ENCODE measurements at places on chromosomes 3 and 15.

DNA sequence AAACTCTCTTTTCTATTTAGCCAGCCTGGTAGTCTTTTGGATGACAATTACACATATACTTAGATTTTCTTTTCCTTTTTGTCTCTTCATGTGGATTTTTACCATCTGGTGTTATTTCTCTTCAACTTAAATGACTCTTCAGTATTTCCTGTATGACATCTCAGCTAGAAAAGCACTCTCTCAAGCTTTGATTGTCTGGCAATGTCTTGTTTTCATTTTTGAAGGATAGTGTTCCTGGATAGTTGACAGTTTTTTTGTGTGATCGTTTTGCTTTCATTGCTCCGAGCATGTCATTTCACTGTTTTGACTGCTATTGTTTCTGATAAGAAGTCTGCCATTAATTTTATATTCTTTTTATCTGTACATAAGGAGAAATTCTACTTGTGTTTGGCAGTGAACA, 766.4 kb downstream of the AGBL1 start:
- no peak for DNase-seq

DNA sequence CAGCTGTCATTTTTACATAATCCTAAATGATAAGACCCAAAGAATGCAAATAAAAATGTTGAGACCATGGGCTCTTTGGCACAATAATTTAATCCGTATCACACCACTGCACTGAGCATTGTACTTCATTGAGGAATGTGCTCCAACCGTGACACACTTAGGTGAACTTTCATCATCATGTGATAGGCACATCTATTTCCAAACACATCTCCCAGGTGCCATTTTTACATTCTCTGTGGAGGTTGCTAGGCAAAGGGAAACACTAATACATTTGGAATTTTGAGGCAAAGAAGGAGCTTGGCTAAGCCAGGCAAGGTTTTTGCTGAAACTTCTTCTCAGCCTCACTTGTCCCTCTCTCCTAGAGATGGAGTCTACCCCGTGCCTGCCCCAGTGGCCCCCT, 68.7 kb downstream of the LRTM1 start:
- DNase-seq, result no peak

DNA sequence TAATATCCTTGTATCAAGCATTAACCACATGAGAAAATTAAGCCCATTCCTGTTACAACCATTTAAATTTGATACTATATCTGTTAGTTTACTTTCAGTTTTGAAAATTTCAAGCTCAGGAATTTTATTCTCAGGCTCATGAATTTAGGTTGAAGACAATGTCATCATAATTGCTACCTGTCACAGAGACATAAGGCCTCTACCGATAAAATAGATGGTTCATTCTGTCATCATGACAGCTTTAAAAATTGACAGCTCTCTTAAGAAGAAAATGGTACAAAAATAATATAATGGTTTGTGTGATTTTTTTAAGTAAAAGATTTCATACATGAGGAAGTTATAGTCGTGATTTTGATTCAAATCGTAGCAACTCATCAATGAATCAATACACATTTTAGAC, 1003.2 kb downstream of the ROBO1 start:
- no peak for DNase-seq

DNA sequence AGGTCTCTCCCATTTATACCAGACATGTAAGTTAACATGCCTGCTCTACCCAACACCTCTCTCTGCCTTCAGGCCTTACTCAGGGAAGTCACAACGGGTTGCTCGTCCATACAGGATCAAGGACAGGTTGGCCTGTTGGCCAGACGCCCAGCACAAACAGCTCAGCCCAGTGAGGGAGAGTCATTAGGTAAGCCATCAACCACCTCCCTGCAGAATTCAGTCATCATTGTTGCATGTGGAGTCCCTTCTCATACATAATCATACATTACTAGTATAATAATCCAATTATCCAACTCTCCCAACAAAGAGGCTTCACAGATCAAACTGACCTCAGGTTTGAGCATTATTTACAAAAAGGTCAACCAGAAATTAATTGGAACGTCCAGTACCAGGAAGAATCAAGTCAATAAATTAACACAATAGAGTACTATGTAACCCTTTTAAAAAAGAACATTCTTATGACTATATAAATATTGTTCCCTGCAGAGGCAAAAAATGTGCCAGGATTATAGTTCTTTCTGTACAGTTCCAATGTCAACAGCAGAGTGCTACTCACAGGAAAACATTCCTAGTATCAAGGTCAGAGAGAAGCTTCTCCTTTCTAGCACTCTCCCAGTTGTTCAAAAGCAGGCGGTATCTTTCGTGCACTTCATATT, 33.2 kb downstream of the HOMER2 start:
- DNase-seq, result peak; percentile 68

- DNase-seq, result no peak
These were observed 658.7 kb downstream of the SQOR start for GRCh38 chr15:46293550-46293949.

DNA sequence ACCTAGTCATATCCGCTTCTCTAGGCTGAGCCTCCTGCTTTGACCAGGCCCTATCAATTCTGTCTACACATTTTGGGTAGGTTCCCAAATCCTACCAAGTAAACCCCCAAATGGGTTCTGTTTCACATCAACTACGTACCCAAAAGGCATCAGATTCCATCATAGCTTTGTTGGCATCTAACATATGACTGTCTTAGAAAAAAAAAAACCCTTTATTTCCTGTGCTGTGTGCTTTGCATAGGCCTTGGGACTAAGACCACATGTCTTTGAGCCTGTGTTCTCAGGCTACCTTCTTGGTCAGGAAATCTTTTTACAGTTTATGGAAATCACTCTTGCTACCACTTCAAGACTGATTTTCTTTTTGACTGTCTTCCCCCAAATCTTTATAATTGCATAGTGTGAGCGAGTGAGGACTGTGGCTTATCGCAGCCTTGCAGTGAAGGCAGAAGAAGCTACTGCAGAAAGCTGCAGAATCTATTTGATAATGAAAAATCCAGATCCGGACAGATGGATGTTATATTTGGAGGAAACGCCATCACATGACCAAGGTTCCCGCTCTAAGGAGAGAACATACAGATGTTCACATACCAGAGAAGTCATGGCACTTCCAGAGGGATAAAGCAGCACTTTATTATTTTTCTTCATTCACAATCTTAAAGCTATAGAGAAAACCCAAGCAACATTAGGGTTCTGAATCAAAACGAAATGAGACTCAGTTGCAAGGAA, 111.2 kb downstream of the EOMES start:
- no peak for DNase-seq

DNA sequence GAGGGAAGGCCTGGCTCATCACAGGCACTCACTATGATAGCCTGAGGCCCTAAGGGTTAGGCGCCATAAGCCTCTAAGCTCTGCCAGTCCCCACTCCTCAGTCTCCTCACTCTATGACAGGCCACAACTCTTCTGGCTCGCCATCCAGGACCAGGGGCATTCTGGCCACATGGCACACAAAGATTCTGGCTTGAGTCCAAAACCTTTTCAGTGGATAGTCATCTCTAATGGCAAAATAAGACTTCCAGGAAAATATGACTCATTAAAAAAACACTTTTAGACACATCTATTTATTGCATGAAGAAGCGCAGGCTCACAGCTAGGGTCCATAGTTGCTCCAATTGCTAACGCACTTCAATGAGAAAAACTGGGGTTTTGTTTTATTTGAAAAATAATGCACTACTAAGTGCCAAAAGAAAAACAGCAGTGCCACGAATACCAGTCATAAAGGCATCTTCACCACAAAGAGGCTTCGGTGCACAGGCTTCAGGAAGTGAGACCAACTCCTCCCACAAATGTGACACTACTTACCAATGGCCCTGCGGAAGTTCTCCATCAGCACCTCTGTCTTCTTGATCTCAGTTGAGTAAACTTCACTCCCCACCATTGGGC, 11.1 kb downstream of the RUVBL1 start:
- DNase-seq, result no peak

- no peak for DNase-seq
These were observed 467.0 kb upstream of the RASGRP1 start for GRCh38 chr15:39031596-39031995.

DNA sequence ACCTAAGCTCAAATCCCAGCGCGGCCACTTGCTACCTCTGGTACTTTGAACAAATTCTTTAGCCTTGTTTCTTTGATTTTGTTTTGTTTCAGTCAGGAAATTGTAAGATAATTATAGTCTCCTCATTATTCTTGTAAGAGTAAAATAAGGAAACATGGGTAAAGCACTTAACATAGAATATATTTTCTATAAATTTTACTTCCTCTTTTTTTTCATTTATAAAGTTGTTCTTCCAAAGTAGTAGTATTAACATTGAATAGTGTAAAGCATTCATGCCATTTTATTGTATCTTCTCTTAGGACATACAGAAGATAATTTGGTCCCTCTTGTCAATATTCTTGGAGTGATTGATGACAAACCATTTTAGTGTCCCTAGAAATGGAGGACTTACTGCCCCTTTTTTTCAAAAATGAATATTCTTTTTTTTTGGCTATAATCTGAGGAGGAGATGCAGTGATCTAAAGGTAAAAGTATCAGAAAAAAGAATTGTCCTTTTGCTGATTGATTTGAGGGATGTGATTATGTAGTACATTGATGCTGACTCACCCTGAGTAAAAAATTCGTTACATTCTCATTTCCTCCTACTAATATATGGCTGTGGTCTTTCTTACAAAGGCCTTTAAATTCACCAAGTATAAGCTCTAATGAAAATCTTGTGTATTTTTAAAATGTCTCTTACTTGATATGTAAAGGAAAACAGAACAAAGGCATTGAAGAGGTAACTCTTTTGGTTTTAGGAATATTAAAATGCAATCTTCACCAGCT, 51.0 kb downstream of the ALCAM start:
- DNase-seq, result no peak

GRCh38 chr3:119364401-119364800, 70.2 kb downstream of the ARHGAP31 start:
- no peak for DNase-seq

DNA sequence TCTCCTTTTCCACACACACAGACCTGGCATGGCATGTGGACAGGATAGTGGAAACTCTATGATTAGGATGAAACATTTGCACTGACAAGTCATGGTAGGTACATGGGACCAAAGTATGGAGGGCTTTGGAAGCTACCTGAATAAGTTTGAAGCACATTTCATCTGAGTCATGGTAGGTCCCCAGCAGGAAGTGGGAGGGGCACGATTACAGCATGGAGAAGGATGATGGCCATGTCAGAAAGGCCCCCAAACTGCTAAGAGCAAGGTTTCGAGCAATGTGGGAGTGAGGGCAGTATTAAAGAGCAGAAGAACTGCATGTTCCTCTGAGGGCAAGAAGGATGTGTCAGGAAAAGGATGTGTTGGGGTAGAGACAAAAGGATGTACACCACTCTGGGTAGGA, 51.5 kb upstream of the CSTA start:
- DNase-seq, result no peak

- DNase-seq, result no peak
These were observed 1.4 kb downstream of the CYFIP1 start for GRCh38 chr15:22978691-22979237.

GRCh38 chr15:66172324-66172980, 81.1 kb downstream of the MEGF11 start:
- DNase-seq, result no peak

- DNase-seq, result no peak
These were observed 620.7 kb upstream of the ALCAM start for GRCh38 chr3:104746056-104746455.

- DNase-seq, result no peak
These were observed 49.5 kb downstream of the CCDC12 start for GRCh38 chr3:46926871-46927717.

DNA sequence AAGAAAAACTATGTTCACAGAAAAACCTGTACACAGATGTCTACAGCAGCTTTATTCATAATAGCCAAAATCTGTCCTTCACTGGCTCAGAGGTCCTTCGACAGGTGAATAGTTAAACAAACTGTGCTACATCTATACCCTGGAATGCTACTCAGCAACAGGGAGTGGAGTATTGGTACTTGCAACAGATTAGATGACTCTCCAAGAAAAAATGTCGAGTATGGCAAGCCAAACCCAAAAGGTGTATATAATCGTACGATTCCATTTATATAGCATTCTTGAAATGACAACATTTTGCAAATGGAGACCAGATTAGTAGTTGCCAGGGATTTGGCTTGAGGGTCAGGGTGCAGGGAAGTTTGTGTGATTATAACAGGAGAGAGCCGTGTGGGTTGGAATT, 22.4 kb upstream of the RGMA start:
- DNase-seq, result no peak

GRCh38 chr15:31155151-31155550, 53.6 kb upstream of the TRPM1 start:
- no peak for DNase-seq

GRCh38 chr3:194325424-194326153, 25.5 kb downstream of the CPN2 start:
- no peak for DNase-seq

- DNase-seq, result no peak
These were observed 8.7 kb downstream of the SLC6A6 start for GRCh38 chr3:14411166-14411526.

- DNase-seq, result no peak
These were observed 560.8 kb downstream of the OCA2 start for GRCh38 chr15:27538325-27538724.
